ENCODE measurements at places on chromosomes 7 and 10.
A peak's percentile ranks its signal among the peaks of the same experiment; 100 is the strongest.

- no peak for DNase-seq
Measured at GRCh38 chr10:104020020-104020419, 53.1 kb downstream of the SLK start.

DNA sequence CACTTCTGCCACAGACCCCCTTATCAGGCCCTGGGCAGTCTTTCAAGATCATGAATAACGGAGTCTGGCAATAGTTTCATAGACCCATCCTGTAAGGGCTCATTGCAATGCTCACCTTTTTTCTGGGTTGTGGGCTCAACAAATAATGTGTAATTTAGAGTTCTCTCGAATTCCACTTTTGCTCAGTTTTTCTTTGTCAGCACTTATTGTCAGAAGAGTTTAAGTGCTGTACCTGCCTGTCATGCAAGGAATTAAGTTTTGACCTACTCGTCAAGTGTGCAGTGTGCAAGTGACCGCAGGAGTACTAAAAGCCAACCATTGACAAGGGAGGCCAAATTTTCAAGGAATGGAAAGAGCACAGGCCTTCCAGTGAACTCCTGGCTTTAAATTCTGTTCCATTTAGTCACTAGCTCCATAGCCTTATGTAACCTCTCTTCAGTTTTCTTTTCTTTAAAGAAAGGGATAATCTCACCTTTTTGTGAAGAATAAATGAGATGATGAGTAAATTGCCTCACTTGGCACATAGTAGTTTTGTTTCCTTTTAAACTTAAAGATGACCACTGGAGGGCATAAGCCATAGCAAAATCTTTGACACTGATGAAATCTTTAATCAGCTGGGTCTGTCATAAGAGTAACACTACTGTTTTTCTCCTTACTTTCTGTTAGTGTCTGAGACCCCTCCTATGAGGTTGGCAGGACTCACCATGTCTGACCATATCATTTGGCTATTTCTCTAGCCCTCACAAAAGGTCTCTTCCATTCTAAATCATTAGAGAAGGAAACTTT, 313.3 kb downstream of the TYW1 start:
- no peak for DNase-seq

- no peak for DNase-seq
Measured at GRCh38 chr10:61891906-61892585, 9.5 kb upstream of the ARID5B start.

GRCh38 chr10:103548006-103548405, 54.5 kb downstream of the NEURL1 start:
- DNase-seq, result peak; percentile 20

DNA sequence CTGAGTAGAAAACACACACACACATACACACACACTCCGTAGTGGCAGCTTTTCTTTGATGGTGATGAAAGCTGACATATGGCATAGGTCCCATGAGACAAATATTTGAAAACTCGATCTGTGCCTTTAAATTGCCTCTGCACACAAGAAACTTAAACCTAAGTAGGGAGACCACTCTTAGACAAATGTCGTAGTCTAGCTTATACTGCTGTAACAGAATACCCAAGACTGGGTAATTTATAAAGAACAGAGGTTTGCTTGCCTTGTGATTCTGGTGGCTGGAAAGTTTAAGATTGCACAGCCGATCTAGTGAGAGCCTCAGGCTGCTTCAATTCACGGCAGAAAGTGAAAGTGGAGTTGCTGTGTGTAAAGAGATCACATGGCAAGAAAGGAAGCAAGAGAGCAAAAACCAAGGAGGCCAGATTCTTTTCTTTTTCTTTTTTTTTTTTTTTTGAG, 489.4 kb upstream of the SORCS1 start:
- DNase-seq, result no peak

DNA sequence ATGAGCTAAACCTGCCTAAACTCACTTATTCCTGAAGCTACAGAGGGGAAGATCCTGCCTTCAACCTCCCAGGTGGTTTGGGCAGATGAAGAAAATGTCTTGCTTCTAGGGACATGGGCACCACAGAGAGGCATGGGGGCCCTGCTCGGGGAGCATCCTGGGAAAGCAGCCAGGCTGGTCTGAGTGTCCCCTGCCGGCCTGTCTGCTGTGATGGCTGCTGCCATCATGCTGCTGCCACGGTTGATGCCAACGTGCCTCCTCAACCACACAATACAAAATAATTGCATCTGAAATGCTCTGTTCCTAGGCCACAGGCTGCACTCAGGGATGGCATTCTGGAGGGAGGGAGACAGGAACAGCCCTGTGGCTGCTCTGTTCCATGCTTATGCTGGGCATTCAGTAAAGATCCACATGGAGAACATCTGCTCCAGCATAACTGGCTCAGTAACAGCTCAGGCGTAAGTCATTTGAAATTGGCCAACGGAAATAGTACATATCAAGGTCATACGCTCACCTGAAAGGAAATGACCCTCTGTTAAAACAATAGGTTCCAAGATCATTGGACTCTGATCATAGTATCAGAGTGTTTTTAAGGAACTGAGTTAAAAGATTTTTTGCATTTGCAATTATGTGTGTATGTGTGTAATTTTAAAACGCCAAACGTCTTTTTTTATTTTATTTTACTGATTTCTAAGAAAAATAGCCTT, 299.0 kb downstream of the TNS3 start:
- DNase-seq, result no peak

- no peak for DNase-seq
Measured at GRCh38 chr7:28329661-28330363, 82.5 kb upstream of the CREB5 start.

GRCh38 chr10:77899080-77899477, 27.5 kb downstream of the DLG5 start:
- DNase-seq, result no peak

DNA sequence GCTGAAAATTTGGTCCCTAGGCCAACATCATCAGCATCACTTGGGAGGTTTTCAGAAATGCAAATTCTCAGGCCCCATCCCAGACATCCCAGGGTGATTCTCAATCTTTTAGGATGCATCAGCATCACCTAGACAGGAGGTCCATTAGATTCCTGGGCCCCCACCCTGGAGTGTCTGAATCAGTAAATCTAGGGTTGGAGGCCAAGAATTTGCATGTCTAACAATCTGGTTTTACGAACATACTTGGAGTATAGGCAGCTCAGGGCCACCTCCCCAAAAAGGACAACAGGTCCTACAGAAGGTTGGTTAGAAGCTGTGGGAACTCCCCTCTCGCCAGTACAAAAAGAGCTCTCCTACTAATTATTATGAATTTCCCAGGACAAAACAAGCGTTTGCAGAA, 15.5 kb downstream of the ZC3HAV1 start:
- no peak for DNase-seq

DNA sequence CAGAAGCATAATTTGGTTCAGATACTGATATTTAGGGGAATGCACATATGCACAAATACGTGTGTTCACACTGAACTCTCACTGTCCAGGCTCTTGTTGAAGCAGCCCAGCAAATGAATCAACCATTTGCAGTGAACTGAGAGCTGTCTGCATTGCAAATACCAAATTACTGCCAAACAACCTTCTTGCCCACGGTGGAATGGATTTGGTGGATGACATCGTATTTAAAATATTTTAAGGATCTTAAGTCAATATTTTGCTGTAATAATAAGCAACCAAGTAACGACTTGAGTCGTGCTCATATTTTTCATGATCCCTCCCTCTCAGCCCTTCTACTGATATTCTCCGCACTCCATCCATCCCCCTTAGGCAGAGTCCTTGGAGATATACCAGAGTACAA, 107.9 kb upstream of the FEZF1 start:
- DNase-seq, result no peak

GRCh38 chr10:30062582-30062981, 3.2 kb upstream of the JCAD start:
- DNase-seq, result no peak

- no peak for DNase-seq
Measured at GRCh38 chr10:22646388-22646853, 68.0 kb downstream of the PIP4K2A start.

GRCh38 chr7:17556247-17556956, 257.9 kb downstream of the AHR start:
- no peak for DNase-seq

DNA sequence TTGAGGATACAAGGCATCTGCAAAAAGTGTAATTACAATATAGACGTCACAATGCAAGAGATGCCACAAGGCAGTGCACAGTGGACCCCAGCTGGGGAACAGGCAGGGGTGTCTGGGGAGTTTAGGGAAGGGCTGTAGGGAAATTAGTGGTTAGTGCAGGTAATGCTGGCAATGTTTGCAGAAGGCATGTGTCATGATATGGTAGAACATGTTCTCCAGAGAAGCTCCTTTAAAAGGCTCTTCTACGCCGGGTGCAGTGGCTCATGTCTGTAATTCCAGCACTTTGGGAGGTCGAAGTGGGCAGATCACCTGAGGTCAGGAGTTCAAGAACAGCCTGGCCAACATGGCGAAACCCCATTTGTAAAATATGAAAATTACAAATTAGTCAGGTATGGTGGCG, 98.0 kb downstream of the JCAD start:
- DNase-seq, result no peak

- no peak for DNase-seq
Measured at GRCh38 chr10:34815185-34816084, at the start of gene PARD3. Gene PARD3, minus strand, starts transcription at chr10:34815296. Its CDS starts 301 bp downstream, at chr10:34814995.

- DNase-seq, result no peak
Measured at GRCh38 chr10:9311702-9312499, 1257.4 kb downstream of the GATA3 start.

GRCh38 chr7:92708111-92709042, 118.2 kb upstream of the FAM133B start:
- DNase-seq, result no peak

- DNase-seq, result no peak
Measured at GRCh38 chr7:84100866-84101265, 93.7 kb downstream of the SEMA3A start.

DNA sequence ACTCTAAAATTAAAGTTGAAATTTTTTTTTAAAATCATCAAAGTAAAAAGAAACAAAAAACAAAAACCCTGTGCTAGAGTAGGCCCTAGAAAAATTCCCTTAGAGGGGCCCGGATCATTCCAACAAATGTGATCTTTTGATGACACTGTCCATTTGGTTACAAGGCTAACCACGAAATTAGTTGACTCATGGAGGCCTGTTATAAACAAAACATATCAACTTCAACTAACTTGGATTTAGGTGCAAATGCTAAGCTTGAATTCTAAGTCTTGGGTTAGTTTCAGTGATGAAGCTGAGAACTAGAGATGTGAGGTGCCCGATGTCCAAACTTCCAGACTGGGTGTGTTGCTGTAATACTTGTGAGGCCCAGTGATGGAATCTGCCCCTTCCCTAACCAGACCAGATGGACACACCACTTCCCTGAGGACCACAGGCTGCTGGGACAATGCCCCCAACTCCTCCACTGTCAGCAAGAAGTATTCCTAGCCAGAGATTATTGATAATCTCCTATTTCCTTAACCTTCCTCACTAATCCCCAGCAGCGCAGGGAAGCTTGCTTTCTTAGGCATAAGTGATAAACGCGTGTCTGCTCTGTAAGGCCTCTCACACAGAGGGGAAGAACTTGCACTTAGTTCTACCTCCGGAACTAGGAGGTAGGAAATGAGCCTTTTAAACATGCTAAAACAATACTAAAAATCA, 108.7 kb downstream of the RAPGEF5 start:
- DNase-seq, result no peak

DNA sequence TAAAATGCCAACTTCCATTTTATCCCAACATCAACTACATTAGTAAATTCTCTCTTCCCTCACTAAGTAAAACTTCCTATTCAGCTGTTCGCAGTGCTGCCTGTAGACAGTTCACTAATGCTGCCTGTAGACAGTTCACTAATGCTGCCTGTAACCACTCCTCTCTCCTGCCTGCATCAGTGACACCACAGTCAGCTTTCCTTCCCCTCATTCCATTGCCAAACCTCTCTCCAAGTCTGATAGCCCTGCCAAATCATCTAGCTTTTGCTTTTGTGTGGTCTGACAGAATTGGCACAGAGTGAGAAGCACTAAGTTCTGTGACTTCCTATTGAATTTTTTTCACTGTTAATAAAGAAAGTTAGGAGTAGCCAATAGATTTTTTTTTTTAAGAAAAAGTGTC, 43.0 kb upstream of the MACC1 start:
- DNase-seq, result no peak

DNA sequence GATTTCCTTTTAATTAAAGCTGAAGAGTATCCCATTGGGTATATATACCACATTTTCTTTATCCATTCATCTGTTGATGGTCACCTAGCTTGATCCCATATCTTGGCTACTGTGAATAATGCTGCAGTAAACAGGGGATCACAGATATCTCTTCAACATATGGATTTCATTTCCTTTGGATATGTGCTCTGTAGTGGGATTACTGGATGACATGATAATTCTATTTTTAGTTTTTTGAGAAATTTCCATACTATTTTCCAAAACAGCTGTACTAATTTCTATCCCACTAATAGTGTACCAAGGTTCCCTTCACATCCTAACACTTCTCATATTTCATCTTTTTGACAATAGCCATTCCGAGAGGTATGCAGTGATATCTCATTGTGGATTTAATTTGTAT, 48.8 kb upstream of the PRPS1L1 start:
- no peak for DNase-seq

GRCh38 chr10:80596391-80597257, 58.9 kb downstream of the SH2D4B start:
- no peak for DNase-seq

- DNase-seq, result no peak
Measured at GRCh38 chr10:49629431-49629881, 15.6 kb downstream of the CHAT start.

- no peak for DNase-seq
Measured at GRCh38 chr10:80518807-80519360, 18.8 kb upstream of the SH2D4B start.

DNA sequence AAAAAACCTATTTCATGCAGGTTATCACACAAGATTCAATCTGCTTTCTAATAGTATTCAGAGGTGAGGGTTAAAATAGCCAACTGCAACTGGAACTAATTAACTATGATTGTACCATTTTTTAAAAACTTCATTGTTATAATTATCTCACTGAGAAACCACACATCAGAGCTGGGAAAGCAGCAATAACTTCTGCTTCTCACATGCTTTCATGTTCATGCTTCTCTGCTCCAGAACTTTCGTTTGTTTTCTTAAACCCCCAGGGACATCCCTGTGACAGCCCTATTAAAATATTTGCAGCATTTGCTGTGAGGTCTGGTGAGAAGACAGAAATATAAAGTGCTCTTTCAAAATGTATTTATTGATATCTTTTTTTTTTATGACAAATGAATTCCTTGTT, 389.0 kb upstream of the SORCS1 start:
- DNase-seq, result no peak

GRCh38 chr10:15821046-15821683, 39.1 kb downstream of the MINDY3 start:
- no peak for DNase-seq

GRCh38 chr7:100752994-100753393, 19.6 kb downstream of the ZAN start:
- no peak for DNase-seq

DNA sequence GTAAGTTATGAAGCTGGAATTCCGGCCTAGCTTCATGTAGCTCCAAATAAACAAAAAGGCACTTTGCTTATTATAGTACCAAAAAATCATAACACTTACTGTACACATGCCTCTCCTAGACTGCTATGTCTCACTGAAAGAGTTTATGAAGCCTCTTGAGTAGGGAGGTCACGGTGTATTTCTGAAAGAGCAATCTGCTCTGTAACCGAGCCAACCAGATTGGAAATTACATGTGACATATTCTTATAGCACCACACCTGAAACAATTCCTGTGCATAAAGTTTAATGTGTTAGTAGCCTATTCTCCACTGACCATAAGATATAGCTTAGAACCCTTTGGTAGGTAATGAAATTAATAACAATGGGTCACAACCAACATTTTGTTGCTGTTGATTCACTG, 1.3 kb upstream of the FAM3C start:
- DNase-seq, result no peak

GRCh38 chr7:18572154-18572553, 76.6 kb downstream of the HDAC9 start:
- DNase-seq, result no peak

GRCh38 chr7:151091431-151091830, 5.2 kb downstream of the AGAP3 start:
- no peak for DNase-seq
